ENCODE measurements at places on chromosomes 6 and 20. TPM values are rescaled to one million over a fixed set of nuclear protein-coding genes. Genes with fewer than 3 reads are reported as not detected.
A peak's percentile ranks its signal among the peaks of the same experiment; 100 is the strongest.

TSPYL1 gene
- polyA plus RNA-seq, result 59.2 TPM

- no peak for DNase-seq
Observed at GRCh38 chr6:21188505-21189223, 404.9 kb upstream of the SOX4 start.

- peak; percentile 56 for DNase-seq
Observed at GRCh38 chr6:44223319-44224028, at the start of gene SLC29A1. SLC29A1 (plus strand) TSS chr6:44223595; CDS start chr6:44227314, 3,719 bp downstream.

DNA sequence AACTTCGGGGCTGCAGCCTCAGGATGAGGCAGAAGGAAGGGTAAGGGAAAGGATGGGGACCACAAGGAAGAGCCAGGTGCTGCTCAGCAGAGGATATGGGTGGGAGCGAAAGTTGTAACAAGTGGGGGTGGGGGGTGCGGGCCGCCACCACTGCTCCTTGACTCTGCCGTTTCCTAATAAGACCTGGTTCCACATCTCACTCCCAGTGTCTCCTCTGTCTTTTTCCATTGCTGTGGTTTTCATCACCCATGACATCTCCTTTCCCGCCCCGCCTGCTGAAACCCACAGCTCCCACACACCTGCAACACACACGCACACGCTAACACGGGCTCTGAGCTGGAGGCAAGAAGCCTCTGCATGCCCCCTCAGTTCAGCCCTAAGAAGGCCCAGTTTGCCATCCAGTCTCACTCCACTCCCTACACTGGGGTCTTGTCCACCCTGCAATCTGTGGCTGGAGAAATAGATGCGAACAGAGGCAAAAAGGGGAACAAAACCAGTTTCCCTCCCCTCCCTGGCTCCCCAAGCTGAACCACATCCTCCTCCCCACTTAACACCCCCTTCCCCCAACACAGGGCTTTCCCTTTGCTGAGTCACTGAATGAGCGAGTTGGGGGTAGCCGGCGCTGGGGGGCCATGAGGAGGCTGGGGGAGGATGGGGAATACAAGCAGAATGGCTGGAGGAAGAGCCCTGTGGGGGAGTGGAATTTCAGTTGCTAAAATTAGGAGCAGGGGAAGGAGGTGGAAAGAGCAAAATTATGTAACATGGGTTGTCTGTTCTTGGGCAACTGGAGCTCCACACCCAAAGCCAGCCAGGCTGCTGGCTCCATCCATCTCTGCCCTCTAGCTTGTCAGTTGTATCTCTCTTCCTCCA lies 11.5 kb downstream of the NFKBIL1 start:
- no peak for DNase-seq

DNA sequence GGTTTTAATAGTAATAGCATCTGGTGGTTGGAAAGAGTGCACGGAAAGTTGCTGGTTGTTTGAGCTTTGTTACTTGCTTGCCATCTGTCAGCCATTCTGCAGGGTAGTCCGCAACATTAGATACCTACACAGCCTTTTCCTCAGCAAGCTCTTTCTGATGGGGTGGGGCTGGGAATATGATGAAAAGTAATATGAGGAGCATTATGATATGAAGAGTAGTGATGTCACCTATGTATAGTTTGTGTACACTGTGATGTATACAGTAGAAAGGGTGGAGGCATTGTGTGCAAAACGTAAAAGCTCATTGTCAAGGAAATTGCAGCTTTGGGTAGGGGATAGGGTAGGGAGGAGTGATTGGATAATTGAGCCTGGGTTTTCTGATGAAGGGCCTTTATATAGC lies 16.1 kb downstream of the SCAF8 start:
- no peak for DNase-seq

DNA sequence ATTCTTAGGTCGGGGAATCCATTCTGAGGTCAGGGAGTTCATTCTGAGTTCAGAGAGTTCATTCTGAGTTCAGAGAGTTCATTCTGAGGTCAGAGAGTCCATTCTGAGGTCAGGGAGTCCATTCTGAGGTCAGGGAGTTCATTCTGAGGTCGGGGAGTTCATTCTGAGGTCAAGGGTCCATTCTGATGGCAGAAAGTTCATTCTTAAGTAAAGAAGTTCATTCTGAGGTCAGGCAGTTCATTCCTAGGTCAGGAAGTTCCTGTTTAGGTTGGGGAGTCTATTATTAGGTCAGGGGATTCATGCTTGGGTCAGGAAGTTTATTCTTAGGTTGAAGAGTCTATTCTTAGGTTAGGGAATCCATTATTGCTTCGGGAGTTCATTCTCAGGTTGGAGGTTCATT lies 16.5 kb upstream of the NXT1 start:
- no peak for DNase-seq

All from muscle of arm (tissue), 14 donors.